SK-N-SH treated with all-trans-retinoic acid at 6 μM for 48 hours (cell line): ENCODE measurements at places on chromosomes 4 and X.

DNA sequence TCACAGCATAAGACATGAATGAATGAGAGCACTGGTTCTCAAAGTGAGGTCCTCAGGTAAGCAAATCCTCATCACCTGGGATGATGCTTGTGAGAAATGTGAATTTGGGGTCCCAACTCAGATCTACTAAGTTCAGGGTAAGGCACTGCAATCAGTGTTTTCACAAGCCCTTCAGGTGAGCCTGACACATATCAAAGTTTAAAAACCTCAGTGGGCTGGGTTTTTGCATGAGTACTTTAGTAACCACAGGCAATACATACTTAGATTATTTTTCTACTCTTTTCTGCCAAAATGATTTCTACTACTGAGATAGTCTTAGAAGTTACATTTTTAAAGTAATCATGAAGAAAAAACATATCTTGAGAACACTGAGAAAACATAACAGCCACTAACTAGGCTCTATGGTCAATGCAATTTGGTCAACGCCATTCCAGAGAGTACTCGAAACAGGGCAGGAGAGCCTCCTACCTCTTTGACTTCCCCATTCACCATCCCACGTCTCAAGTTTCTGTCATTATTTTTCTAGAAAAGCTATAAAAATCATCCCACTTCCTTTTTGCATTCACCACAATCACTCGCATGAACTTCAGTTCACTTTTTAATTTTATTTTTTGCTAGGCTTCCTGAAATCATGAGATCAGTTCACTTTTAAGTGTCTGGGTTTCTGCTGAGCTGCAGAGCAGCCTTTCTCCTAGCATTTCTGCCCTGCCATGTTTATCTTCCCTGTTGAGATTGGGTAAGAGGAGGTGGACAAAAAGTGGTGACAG, 73.8 kb downstream of the MFAP3L start:
- no peak for ATAC-seq

DNA sequence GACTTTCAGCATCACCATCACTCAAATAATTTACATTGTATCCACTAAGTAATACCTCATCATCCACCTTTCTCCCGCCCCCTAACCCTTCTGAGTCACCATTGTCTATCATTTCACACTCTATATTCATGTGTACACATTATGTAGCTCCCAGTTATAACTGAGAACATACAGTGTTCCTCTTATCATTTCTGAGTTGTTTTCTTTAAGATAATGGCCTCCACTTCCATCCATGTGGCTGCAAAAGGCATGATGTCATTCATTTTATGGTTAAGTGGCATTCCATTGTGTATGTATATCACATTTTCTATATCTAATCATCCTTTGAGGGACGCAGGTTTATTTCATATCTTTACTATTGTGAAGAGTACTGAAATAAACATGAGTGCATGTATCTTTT, 14.6 kb upstream of the NDST4 start:
- ATAC-seq = no peak

- no peak for ATAC-seq
These were observed 45.7 kb downstream of the MAML3 start for GRCh38 chr4:140108243-140108642.

- ATAC-seq = no peak
These were observed 295.3 kb downstream of the LDB2 start for GRCh38 chr4:16603178-16603577.

DNA sequence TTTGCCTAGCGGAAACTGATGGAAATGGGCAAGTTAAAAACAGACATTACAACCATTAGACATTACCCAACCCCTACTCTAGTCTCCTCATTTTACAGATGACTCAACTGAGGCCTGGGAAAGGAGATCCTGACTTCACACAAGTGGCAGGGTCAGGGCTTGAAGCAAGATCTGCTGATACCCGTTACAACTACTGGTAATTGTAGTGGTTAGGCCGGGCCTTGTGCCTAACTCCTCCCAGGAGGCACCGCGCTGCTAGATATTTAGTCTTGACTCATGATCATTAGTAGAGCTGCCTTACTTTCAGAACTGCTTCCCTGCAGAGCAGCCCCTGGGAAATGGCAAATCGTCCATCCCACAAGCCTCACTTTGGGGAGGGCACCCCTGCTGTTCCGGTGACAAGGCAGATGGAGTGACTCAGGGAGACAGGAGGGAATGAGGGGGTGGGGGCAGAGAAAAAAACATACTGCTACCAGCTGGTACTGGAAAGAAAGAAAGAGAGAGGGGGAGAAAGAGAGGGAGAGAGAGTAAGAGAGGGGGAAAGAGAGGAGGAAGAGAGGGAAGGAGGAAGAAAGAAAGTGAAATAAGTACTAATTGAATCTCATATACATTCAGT, 12.2 kb downstream of the ARHGEF6 start:
- ATAC-seq = peak; percentile 70

- no peak for ATAC-seq
These were observed 575.5 kb upstream of the NDST4 start for GRCh38 chr4:115688961-115689360.

DNA sequence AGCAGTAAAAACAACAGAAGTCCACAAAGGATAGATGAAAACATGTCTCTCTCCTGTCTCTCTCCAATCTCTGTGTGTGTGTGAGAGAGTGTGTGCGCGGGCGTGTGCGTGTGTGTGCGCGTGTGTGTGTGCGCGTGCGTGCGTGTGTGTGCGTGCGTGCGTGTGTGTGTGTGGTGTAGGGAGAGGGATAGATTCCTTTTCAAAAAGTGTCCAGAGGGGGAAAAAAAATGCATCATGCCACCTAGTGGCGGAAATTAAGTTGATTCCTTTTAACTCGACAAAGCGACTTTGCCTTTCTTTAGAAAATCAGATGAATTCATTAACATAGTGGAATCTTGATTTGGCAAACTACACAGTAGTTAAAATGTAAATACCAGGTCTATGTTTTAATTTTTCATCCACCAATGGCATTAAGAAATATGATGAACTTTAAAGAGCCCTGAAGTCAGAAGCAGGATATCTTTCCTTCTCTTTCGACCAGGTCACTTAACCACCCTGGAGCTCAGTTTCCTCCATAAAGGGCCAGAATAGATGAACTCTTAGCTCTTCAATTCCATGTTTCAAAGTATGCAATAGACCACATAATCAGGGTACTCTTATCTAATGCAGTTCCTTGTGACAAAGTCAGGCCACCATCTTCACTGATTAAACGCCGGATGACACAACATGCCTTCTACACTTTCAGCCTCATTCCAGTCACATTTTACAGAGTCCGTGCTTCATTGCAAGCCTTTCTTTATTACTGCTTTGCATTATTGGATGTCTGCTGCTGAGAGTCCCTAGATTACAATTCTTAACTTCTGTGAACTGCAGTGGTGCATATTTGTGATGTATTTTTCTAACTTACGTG, 162.8 kb downstream of the FBXO8 start:
- peak; percentile 84 for ATAC-seq

DNA sequence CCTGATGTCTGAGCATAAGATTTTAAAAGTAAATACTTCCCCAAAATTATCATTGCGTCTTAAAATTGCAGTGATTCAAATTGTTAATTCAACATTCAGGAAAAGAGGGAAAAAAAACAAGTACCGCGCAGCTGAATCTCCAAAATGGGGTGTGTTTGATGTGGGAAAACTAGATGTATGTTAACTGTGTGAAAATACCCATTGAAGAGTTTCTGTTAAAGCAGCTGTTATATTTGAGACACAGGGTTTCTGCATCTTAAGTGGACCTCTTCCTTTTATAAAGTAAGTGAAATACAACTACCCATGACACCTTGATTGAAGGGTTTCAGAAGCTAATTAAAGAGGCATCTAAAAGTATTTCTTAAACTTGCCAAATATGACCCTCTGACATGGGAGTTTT, 1186.1 kb downstream of the NLGN4X start:
- no peak for ATAC-seq

DNA sequence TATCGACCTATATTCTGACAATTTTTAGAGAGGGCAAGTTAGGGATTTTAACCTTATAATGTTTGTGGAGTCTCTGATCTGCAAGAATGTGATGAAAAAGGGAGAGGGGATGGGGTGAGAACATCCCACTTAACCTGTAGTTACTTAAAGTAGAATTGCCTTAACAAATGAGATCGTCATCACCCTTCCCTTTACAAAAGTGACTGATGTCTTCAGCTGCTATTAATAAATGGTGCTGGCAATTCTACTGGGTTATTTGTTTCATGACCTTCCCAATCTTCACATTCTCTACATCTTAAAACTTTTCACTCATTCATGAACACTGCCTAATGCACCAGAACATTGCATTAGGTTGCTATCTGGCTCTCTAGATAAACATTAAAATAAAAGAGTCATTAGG, 873.4 kb upstream of the LCORL start:
- ATAC-seq = no peak

GRCh38 chr4:55214172-55214571, 88.8 kb upstream of the KDR start:
- no peak for ATAC-seq

GRCh38 chr4:143178923-143179322, 5.8 kb upstream of the USP38 start:
- ATAC-seq = no peak

DNA sequence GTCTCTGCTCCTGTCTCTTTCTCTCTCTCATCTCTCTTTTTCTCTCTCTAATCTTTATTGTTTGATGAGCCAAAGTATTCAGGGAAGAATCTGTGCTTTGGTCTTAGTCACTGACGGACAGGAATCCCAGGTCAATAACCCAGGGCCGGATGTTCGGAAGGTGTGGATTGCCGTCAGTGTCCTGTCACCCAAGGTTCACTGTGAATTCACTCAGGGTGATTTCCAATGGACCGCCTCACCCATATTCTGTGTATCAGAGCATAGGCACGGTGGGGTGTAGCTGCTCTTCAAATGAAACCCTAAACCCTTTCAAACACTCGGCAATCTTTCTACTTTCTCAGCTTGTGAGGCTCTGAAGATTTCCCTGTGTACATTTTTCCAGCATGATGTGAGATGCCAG, 144.6 kb upstream of the GPC4 start:
- no peak for ATAC-seq

DNA sequence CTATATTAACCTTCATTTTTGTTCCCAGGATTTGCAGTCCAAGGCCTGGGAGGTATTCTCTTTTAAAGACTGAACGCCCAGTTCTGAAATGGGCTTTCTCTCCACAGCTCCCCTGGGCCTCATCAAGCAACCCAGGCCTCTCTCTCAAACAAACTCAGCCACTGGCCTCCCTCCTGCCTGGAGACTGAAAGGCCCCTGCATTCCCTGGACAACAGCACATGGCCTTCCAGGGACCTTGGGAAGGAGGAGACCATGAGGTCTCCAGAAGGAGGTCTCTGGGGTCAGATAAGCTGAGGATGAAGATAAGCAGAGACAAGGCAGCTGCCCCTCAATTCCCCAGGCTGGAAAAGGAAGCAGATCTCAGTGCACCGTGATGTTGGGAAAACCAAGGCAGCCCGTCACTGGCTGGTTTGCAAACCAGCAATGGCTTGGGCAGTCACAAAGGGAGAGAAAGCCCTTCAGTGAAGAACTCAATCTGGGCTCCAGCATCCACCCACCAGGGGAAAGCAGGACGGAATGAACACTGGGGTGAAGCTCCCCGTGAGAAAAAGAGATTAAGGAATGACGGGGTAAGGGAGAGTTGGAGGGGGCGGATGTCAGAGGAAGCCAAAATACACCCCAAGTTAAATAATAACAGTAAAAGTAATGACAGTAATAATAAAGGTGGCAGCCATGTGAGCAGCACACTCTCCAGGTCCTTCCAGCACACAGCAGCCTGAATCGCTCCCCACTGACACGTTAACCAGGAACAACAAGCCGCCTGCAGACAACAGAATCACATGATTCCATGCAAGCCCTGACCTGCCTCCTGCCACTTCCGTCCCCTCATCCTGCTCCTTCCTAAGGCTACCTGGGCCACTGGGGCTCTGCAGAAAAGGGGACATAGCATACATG, 22.3 kb downstream of the AMOT start:
- ATAC-seq = no peak

- ATAC-seq = no peak
These were observed 147.0 kb downstream of the PACRGL start for GRCh38 chr4:20847124-20847747.

DNA sequence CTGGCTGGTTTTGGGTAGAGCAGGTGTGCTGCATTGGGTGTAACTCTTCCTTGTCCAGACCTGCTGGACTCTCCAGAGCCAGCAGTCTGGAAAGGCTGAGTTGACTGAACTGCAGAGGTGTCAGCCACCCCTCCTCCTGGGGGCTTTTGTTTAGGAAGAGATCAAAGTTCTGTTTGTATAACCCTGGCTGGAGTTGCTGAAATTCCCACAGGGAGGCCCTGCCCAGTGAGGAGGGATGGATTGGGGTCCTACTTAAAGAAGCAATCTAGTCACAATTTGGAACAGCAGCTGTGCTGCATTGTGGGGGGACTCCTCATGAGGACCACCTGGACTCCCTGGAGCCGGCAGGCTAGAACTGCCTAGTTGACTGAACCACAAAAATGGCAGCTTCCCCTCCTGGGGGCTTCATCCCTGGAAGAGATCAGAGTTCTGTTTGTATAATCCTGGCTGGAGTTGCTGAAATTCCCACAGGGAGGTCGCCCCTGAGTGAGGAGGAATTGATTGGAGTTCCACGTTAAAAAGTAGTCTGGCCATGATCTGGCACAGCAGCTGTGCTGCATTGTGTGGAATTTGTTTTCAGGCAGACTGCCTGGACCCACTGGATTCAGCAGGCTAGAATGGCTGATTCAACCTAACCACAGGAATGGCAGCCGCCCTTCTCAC, 264.9 kb upstream of the ZC4H2 start:
- no peak for ATAC-seq

DNA sequence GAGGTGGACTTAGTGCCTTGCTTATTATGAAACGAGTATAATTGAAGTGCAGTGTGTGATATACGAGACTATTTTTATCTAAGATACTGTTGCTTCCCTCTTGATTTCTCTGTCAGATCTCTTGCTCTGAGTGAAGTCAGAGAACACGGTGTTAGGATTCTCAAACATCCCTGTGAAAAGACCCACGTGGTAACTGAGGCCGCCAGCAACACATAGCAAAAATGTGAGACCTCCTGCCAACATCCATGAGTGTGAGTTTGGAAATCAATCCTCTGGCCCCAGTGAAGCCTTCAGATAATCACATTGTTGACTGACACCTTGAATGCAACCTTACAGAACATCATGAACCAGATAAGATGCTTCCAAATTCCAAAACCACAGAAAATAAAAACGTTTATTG, 954.4 kb downstream of the FAT4 start:
- no peak for ATAC-seq

DNA sequence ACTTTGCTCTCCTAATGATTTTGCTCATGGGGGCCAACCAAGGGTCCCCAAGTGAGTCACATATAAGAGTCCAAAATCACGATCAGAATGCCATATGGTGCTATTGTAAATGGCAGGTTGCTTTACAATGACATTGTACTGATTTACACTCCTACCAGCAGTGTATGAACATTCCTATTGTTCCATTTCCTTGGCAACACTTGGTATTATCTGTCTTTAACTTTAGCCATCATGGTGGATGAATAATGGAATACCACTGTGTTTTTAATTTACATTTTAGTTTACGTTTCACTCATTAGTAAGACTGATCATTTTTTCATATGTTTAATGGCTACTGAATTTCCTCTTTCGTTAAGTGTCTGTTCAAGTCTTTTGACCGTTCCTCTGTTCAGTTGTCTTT, 96.5 kb downstream of the NYX start:
- no peak for ATAC-seq

GRCh38 chr4:153074486-153074885, 129.8 kb upstream of the TRIM2 start:
- no peak for ATAC-seq

GRCh38 chr4:179624768-179625181, 2182.5 kb upstream of the AGA start:
- peak; percentile 89 for ATAC-seq

- ATAC-seq = no peak; the same call in 1 of the 3 replicates
These were observed 827 bp downstream of the PORCN start for GRCh38 chrX:48509619-48510018.

- ATAC-seq = no peak
These were observed 1607.4 kb downstream of the C4orf33 start for GRCh38 chr4:130703211-130703935.
